ENCODE measurements at places on chromosomes 1 and 21.
A peak's percentile ranks its signal among the peaks of the same experiment; 100 is the strongest.

DNA sequence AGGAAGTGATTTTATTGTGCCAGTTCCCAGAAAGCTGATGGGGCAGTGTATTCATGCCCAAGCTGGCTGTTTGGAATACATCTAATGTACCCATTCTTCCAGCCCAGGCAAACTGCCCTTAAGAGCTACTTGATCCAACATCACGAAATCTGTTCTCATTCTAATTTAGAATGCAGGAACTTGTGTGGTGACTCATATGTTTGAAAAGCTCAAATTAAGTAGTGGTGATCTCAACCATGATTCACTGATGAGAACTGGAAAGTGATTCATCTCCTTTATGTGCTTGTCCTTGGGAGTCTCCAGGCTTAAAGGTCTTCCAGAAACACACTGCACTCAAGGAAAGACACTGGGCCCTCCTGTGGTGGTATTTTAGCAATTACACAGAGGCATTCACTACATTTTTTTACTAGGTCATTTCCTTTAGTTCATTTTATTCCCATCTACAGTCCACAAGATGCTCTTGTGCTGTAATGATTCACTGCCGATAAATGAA lies 65.4 kb downstream of the RPE65 start:
- H3K27me3 ChIP-seq, result no peaks in the 10 kb centered on the region
- H3K4me1 ChIP-seq, result no peaks in the 10 kb centered on the region
- H3K36me3 ChIP-seq, result no peaks in the 10 kb centered on the region
- H3K27ac ChIP-seq, result no peak overlapping the region
- no peak for DNase-seq

DNA sequence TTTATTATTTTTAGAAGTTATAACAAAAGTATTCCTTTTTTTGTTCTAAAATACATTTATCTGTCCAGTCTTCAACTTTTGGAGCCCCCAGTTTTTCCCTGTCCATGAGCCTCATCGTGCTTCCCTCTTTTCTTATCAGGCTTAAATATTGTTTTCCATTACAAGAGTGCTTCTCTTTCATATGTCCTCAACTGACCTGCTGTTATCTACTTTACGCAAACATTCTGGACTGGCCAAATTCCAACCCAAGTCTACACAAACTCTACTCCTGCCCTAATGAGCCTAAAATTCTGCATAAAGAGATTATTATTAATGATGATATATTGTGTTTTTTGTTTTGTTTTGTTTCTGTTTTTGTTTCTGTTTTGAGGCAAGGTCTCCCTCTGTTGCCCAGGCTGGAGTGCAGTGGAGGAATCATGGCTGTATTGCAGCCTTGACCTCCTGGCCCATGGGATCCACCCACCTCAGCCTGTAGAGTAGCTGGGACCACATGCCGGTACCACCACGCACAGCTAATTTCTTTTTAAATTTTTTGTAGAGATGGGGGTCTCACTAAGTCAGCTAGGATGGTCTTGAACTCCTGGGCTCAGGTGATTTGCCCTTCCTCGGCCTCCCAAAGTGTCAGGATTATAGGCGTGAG lies 318.8 kb upstream of the NEGR1 start:
- no peak overlapping the region for H3K27ac ChIP-seq
- no peaks in the 10 kb centered on the region for H3K4me1 ChIP-seq
- DNase-seq, result no peak
- H3K4me3 ChIP-seq, result no peak overlapping the region

DNA sequence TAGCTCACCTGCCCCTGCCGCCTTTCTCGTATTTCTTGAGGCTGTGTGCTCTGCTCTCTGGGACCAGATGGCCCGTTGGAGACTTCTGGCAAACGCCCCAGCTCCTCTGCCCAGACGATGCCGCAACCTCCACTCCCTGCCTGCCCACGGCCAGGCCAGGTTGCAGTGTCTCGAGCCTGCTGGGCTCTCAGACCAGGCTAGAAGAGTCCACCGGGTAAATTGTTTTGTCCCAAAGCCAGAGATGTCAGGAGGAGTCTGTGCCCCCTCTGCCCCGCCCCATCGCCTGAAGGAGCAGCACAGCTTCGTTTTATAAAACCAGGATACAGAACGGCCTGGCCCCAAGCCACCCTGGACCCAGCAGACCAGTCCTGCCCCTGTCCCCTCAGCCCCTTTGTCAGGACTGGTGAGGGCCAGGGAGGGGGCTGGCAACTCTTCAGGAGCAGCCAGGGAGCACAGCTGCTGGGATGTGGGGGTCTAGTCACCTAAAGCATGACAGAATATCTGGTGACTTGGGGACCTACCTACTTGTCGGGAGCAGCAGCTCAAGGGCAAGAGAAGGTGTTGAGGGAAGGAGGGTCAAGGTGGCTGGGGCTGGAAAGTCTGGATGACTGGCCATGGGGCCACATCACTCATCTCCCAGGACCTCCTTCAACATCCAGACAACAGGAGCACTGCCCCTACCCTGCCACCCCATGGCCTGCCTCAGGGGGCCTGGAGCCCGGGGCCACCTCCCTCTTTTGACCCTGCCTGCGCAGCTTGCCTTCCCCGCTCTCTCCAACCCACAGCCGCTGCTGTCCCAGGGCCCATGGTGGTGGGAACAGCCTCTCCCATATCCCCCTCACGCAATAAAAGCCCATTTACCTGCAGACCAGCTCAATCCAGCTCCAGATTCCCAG lies 33.9 kb upstream of the LBR start:
- H3K4me1 ChIP-seq, result peaks cover 67% of the 10 kb centered on the region
- H3K27me3 ChIP-seq, result no peaks in the 10 kb centered on the region
- peak overlapping the region; percentile 49 for H3K27ac ChIP-seq
- no peak overlapping the region for H3K4me3 ChIP-seq

DNA sequence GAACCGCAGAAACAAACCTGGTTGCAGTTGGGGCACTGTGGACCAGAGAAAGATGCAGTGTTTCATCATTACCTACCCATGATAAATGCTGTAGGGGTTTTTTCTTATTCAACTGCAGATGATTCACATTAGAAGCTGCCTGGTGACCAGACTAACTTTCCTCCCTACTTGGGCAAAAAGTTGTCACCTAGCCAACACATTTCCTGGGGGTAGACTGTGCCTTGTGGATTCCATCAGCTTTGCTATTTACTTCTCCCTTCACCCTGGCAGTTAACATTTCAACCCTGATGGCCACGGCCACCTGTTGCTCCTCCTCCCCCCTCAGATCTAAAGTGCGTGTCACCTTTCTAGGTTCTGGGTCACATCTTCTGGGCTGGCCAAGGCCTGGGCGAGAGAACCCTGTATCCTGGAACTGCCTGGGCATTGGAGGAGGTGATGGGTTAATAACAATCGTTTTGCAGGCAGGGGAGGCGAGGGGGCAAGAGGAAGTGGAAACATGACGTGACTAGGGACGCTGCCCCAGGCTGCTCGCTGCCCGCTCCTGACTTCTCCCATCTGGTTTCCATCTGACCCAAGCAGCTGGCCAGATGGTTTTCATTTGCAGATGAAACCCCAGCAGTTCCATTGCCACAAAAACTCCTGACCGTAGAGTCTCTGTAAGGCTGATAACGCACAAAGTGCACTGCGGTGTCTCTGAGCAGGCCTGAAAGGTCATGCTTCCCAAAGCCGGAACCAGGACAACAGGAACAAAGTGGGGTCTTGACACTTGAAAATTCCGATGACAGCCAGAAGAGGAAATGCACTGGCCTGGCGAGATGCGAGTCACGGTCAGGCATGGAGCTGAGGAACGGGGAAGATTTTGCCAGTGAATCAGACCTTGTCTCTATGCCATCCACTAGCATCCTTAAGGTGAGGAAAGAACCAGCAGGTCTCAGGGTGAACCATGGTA lies 36.6 kb downstream of the CAPZB start:
- peak overlapping the region; percentile 17 for H3K4me3 ChIP-seq
- peaks cover 69% of the 10 kb centered on the region for H3K4me1 ChIP-seq
- peaks cover 45% of the 10 kb centered on the region for H3K36me3 ChIP-seq
- no peaks in the 10 kb centered on the region for H3K27me3 ChIP-seq

- H3K36me3 ChIP-seq, result peaks cover 9% of the 10 kb centered on the region
- no peak overlapping the region for H3K27ac ChIP-seq
- H3K4me3 ChIP-seq, result no peak overlapping the region
- peaks cover 16% of the 10 kb centered on the region for H3K4me1 ChIP-seq
Measured at GRCh38 chr1:212555426-212555825, 53.1 kb upstream of the ATF3 start.

DNA sequence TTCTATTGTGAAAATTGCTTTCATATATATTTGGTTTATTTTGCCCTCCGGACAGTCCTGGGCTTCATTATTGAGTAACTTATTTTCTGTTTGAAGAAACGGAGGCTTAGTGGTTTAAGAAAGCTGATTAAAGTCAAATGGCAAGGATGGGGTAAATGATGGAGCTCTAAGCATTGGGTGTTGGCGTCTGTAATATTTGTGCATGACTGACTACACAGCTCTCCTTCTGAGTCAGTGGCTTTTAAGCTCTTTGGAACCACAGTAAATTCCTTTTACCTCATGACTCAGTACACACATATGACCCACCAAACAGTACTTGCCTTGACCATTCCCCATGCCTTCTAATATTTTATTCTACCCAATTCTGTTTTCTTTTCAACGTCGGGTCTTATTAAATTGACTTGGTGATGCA lies 21.0 kb downstream of the B3GALT5 start:
- no peaks in the 10 kb centered on the region for H3K36me3 ChIP-seq
- H3K27me3 ChIP-seq, result no peaks in the 10 kb centered on the region
- H3K4me3 ChIP-seq, result no peak overlapping the region
- H3K4me1 ChIP-seq, result no peaks in the 10 kb centered on the region
- no peak overlapping the region for H3K27ac ChIP-seq

DNA sequence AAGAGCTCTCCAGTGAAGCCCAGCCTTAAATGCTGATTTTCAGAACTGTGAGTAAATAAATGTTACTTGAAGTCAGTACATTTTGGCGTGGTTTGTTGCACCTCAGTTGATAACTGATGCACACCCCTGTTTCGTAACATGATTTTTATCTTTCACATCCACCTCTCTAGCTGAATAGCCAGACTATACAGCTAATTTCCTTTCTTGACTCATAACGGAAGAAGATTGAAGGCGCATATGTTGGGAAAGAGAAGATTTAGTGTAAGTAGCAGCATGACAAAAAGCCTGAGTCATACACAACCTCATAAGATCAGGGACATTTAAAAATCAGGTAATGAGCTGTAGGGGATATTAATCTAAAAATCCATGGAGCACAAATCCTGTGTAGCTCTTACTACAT lies 716.2 kb upstream of the ZP4 start:
- H3K27me3 ChIP-seq, result no peaks in the 10 kb centered on the region
- H3K27ac ChIP-seq, result no peak overlapping the region
- H3K4me1 ChIP-seq, result no peaks in the 10 kb centered on the region
- H3K4me3 ChIP-seq, result no peak overlapping the region
- no peaks in the 10 kb centered on the region for H3K36me3 ChIP-seq

DNA sequence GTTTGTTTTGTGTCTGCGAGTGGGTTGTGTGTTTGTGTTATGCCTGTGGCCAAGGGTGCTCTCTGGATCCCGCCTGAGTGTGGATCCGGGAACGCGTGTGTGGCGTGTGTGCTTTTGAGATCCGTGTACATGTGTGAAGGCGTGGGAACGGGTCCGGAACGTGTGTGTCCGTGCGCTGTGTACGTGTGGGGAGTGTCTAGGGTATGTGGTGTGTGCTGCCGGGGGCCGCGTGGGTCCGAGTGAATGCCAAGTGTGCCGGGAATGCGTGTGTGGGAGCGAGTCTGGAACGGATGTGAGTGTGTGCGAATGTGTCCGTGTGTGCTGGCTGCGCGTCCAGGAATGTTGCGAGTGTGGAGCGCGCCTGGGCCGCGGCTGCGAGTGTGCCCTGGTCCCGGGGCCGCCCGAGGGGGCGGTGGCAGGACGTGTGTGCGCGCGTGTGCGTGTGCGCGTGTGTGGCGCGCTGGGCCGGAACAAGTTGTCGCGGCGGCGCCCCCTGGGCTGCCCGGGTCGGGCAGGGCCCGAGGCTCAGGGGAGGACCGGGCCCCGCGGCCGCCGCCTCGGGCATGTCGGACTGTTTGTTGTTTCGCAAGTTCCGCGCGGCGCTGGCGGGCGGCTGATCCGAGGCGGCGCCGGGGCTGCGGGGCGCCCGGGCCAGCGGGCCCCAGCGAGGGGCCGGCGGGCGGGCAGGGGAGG lies 953 bp downstream of the PTPRU start:
- DNase-seq, result no peak
- H3K4me1 ChIP-seq, result peaks cover 20% of the 10 kb centered on the region
- H3K36me3 ChIP-seq, result no peaks in the 10 kb centered on the region
- no peak overlapping the region for H3K27ac ChIP-seq
- H3K27me3 ChIP-seq, result peaks cover 57% of the 10 kb centered on the region

- peaks cover 53% of the 10 kb centered on the region for H3K36me3 ChIP-seq
- H3K4me3 ChIP-seq, result no peak overlapping the region
- H3K4me1 ChIP-seq, result peaks cover 42% of the 10 kb centered on the region
- H3K27ac ChIP-seq, result no peak overlapping the region
- H3K27me3 ChIP-seq, result no peaks in the 10 kb centered on the region
Measured at GRCh38 chr1:212030936-212031528, 4.3 kb downstream of the INTS7 start.

DNA sequence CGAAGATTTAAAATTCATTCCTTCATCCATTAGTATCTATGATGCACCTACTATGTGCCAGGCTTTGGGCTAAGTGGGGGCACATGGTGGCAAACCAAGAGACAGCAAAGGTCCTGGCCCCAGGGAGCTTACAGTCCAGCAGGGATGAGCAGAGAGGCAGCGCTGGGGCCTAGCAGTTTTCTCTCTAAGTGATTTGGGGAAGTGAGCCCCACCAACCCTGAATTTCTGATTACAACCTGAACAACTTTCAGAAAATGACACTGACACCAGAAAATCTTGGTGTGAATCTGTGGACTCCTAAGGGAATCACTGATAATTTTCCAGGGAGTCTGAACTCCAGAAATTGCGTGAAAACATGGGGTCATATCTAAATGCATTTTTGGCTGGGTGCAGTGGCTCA lies 111.5 kb downstream of the CAPN8 start:
- H3K27ac ChIP-seq, result no peak overlapping the region
- DNase-seq, result no peak
- H3K27me3 ChIP-seq, result peaks cover 4% of the 10 kb centered on the region
- peaks cover 5% of the 10 kb centered on the region for H3K4me1 ChIP-seq
- no peak overlapping the region for H3K4me3 ChIP-seq

GRCh38 chr1:164369698-164370365 lies 189.2 kb upstream of the PBX1 start:
- no peak overlapping the region for H3K27ac ChIP-seq
- no peaks in the 10 kb centered on the region for H3K4me1 ChIP-seq
- DNase-seq, result no peak
- H3K27me3 ChIP-seq, result no peaks in the 10 kb centered on the region
- H3K36me3 ChIP-seq, result no peaks in the 10 kb centered on the region
